Left renal pelvis (tissue), 4 donors: ENCODE measurements at places on chromosomes 2 and 18. TPM values are rescaled to one million over a fixed set of nuclear protein-coding genes. Genes with fewer than 3 reads are reported as not detected.

The ACMSD gene
- 1.1 TPM for polyA plus RNA-seq

The CFAP221 gene
- polyA plus RNA-seq: 2.9 TPM

GRCh38 chr18:71831039-71831438 is 713.1 kb downstream of the CBLN2 start:
- DNase-seq: no peak

- DNase-seq: no peak
Measured at GRCh38 chr2:110777531-110778311, 45.3 kb downstream of the ACOXL start.
